ENCODE measurements at places on chromosomes 1 and 21.

GRCh38 chr1:112618114-112618720, 724 bp downstream of the ST7L start:
- no peak for DNase-seq

DNA sequence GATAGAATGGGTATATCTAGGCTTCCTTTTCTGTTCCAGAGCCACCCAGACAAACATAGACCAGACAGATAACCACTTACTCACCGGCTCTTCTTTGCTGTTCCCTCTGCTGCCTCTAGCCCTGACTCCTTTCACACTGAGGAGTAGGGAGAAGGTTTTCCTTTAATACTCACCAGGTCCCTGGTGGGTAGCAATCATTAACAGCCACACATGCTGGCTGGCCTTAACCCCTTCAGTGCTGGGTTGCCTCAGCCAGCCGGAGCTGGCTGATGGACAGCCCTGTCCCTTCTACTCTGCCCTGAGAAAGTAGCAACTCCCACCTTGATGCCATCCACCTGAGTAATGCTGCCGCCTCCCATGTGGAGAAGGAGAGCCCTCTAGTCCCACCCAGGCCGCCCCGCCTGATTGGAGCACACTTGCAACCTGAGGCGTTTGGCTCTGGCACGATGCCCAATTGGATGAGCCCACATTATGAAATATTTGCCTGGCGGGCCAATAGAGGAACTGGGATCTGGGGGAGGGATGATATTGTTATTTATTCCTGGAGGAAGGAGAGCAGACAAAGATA, 71.6 kb downstream of the PLEKHA6 start:
- DNase-seq: peak; percentile 90

- DNase-seq: no peak
Observed at GRCh38 chr1:63983391-63984256, 209.8 kb downstream of the ROR1 start.

GRCh38 chr21:44927259-44927586, 6.5 kb upstream of the ITGB2 start:
- no peak for DNase-seq

GRCh38 chr1:24547195-24547594, 8.7 kb upstream of the NCMAP start:
- no peak for DNase-seq

- no peak for DNase-seq
Observed at GRCh38 chr1:201891451-201892045, 2.9 kb downstream of the SHISA4 start.

DNA sequence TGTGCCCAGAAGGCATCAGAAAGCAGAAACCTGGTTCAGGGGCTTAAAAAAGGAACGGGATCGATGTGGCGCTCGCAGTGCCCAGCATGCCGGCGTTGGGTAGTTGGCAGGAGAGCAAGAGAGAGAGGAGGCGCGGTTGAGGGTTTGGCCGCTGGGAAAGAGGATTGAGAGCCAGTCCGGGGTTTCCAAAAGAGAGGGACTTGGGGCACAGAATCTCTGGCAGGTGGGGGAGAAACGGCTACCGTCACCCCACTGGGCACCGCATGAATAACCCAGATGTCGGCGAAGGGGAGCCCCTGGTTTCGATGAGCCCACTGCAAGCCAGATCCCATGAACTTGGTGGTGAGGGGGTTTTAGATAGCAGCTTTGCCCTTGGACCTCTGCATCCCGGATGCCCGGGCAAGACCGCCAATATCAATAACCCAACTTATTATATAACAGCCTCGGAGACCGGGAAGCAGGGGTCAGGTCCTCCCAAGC, 60.4 kb upstream of the ACOT11 start:
- no peak for DNase-seq

- peak; percentile 54 for DNase-seq
Observed at GRCh38 chr1:205444931-205445645, 10.8 kb downstream of the BLACAT1 start.

DNA sequence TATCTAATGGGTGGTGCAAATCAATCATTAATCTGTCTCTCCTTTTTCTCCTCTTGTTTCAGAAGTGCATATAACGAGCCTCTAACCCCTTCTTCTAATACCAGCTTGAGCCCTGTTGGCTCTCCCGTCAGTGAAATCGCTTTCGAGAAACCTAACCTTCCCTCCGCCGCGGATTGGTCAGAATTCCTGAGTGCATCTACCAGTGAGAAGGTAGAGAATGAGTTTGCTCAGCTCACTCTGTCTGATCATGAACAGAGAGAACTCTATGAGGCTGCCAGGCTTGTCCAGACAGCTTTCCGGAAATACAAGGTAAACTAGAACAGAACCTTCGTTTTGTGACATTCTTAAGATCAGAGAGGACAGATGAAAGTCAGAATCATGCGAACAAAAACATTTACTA, 25.3 kb upstream of the VAMP3 start:
- DNase-seq: no peak

- no peak for DNase-seq
Observed at GRCh38 chr1:157152510-157152909, 14.3 kb upstream of the ETV3 start.

DNA sequence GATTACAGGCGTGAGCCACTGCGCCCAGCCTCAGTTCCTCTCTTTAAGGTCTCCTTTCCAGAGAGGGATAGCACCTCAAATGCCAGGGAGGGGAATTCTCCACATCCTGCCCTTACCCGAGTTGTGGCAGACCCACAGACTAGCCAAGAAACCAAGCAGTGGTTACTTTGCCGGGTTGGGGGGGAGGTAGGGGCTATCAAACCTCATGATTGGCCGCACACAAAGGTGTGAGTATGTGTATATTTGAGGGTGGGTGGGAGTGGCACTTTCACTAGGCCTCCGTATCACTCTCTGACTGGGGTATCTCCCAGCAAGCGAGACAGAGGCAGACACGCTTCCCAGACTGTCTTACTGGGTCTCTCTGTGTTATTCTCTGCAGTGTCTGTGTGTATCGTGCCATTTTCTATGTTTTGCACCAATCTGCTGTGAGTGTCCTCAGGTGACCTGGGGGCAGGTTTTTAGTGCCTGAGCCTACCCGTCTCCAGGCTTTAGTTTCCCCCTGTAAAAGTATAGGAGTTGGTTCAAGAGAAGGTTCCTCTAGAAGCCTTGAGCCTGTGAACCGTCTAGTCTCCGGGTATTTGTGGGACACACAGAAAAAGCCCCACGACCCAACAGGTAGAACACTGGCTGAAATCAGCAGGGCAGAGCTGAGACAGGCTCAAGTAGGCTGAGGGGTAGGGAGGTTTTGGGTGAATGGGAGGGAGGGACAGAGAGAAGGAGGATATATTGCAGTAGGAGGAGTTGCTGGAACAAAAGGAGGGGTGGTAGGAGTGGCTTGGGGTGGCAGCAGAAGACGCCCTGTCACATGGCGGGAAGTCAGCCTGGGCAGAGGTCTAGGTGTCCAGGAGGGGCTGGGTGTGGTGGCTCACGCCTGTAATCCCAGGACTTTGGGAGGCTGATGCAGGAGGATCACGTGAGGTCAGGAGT, 10.3 kb downstream of the LMNA start:
- DNase-seq: no peak

DNA sequence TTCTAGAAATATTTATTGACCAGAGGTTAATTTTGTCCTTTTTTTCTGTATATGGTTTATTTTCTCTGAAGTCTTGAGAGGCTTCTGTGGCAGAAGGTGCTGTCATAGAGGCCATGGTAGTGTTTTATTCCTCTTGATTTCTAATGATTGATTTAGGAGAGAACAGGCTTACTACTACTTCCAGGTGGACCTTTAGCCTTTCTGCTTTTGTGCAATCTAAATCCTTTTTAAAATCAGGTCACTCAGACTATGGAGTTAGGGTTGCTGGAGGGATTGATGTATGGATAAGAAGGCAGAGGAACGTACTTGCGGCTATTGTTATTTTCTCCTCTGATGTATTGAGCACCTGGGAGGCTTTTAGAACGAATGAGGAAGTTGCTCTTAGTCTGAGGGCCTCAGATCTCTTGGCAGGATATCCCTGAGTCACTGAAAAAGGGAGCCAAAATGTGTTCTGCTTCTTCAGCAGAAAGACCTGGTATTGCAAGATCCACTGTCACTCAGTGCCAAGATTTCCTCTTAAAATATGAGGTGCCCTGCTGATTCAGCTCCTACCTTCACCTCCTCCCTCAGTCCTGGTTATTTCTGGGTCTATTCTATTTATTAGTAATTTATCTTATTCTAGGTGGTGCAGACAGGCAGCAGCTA, 277.4 kb downstream of the ZNF648 start:
- no peak for DNase-seq

GRCh38 chr1:224329484-224329841, 509 bp downstream of the NVL start:
- no peak for DNase-seq

GRCh38 chr1:9784508-9785133, 39.1 kb downstream of the CLSTN1 start:
- no peak for DNase-seq

DNA sequence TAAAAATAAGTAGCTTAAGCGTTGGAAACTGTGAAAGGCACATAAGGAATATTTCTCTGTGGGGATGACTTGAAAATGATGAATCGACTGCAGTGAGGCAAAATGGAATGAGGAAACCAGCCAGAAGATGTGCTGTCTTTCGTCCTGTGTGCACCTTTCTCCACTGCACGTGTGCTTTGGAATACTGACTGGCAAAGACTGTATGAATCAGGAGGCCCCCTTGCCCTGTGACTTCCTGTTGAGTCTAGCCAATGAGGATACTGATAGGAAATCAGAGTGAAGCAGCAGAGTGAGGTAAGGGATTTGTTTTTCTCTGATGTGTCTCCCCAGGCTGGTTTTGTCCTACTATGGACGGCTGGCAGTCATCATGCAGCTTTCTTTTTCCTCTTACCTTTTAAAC, 118.2 kb upstream of the ADGRL4 start:
- DNase-seq: no peak

GRCh38 chr1:227729881-227730629, 5.0 kb downstream of the JMJD4 start:
- DNase-seq: no peak

- DNase-seq: no peak
Observed at GRCh38 chr1:61756773-61757172, 14.5 kb downstream of the PATJ start.

GRCh38 chr1:212749821-212750535, 41.6 kb downstream of the NSL1 start:
- DNase-seq: no peak

GRCh38 chr21:33290441-33290840, 24.3 kb downstream of the IL10RB start:
- DNase-seq: no peak

DNA sequence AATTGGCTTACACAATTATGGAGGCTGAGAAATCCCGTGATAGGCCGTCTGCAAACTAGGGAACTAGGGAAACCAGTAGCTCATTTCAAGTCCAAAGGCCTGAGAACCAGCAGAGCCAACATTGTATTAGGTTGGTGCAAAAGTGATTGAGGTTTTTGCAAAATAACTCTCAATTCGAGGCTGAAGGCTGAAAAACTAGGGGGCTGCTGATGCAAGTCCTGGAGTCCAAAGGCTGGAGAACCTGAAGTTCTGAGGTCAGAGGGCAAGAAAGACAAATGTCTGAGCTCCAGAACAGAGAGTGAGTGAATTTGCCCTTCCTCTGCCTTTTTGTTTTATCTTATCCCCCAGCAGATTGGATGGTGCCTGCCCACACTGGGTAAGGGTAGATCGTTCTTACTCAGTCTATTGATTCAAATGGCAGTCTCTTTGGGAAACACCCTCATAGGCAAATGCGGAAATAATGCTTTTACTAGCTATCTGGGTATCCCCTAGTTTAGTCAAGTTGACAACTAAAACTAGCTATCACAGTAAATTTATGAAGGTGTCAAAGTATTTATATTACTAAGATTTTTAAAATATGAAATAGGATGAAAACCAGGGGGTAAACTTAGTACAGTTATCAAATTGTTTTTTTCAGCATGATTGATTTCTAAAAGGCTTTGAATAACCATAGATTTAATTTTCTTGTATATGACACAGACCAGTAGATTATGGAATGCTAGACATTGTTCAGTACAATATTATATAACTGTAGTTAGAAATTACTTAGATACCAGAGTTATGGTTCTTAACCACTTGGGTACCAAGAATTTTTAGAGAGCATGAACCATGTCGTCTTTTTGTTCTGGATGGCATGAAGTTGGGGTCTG, 15.4 kb downstream of the RABGAP1L start:
- DNase-seq: no peak

GRCh38 chr21:42513151-42513984, at the start of gene SLC37A1:
Gene SLC37A1 (plus strand): TSS chr21:42513852. CDS start chr21:42518455, 4,603 bp downstream.
- no peak for DNase-seq

GRCh38 chr21:41636636-41637630, 129.0 kb upstream of the TMPRSS2 start:
- DNase-seq: no peak

GRCh38 chr1:88237058-88237457, 447.0 kb upstream of the PKN2 start:
- DNase-seq: no peak

- no peak for DNase-seq
Observed at GRCh38 chr1:201277441-201277840, 5.9 kb upstream of the PKP1 start.

DNA sequence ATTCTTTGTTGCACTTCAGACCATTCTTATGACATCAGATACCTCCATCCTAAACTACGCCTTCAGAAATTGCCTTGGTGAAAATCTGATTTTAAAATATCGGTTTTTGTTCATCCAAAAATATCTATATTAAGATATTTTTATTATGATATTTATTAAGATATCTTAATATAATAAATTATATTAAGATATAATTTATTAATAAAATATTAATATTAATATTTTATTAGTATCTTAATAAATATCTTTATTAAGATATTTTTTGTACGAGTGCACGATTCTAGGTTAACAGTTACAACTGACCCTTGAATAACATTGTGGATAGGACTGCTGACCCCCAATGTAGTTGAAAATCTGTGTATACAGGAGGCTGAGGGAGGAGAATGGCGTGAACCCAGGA, 20.9 kb downstream of the PADI4 start:
- DNase-seq: no peak

DNA sequence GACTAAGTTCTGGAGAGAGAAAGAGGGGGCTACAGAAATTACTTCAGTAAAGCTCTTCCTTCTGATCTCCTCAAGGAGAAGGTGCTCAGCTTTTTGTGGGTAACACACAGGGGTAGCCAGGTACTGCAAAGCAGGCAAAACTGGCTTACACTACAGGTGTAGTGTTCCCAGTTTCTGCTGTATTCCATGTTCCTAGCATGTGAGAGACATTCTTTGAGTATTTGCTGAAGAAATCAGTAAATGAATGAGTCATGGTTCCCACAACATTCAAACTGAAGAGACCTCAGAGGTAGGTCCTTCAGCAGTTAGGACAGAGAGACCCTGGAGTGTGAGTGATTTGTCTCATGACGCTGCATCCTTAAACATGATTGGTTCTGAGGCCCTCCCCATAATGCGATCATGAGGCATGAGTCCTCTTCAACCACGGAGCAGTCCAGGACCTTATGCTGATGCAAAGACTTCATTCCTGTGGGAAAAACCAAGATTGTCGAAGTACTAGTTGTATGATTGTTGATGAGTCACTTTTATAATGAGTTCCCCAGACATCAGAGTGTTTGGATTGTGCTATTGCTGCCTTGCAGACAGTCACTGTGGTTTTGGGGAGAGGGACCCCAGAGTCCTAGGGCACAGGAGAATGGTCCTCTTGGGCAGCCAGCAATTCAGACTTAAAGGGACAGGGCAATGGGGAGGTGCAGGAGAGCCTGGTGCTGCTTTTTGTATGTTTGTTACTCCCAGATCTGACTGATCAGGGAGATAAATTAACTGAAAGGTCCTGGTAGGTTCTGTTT, 2.7 kb upstream of the OR10J4 start:
- no peak for DNase-seq

Measured in NCI-H1436 treated with DMSO at 0.1 percent for 48 hours (cell line).